ENCODE measurements at places on chromosomes 16 and 17.

- no peak for DNase-seq
Observed at GRCh38 chr16:3873482-3874173, 6.9 kb downstream of the CREBBP start.

DNA sequence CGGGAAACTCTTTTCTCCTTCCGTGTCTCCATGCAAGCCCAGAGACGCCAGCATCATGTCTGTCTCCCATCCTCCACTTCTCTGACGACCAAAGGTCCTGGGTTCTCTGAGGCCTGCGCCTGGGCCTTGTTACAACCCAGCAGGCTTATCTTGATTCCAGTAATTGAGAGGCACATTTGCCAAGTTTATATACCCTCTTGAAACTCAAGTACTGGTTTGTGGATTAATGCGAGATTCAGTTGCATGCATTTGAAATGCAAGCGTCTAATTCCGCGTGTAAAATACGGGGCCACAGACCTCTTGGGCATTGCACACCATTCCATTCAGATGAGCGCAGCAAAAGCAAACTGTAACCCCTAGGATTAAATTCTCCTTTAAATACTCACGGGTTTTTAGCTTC, 28.7 kb upstream of the CRISPLD2 start:
- no peak for DNase-seq

GRCh38 chr16:23948949-23949411, 113.2 kb downstream of the PRKCB start:
- DNase-seq, result peak; percentile 24

DNA sequence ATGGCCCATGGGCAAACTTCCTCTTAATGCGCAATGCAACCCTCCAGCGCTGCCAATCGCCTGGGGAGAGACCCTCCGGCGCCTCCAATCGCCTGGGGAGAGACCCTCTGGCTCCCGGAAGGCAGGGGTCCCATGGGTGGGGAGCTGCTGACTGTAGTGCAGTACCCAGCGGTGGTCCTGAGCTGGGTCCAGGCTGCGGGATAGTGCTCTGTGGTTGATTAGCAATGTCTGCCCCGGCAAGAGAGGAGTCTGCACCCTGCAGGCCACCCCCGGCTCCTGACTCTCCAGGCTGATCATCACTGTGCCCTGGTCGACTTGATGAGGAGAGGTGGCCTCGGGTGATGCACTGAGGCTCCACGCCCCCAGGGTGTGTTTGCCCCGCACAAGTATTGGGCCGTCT, 44.6 kb upstream of the ZNF469 start:
- DNase-seq, result no peak

- DNase-seq, result no peak
Observed at GRCh38 chr17:81867991-81868673, 3.0 kb downstream of the ARHGDIA start.

GRCh38 chr17:66717641-66718058, 117.3 kb upstream of the CACNG5 start:
- DNase-seq, result no peak

Measured in stimulated activated CD8-positive, alpha-beta memory T cell treated with anti-CD3 and anti-CD28 coated beads, Interleukin-7, amount 100 ng/mL, for 1 hour (primary cell).